Heart left ventricle (tissue), 16 donors: ENCODE measurements at places on chromosomes 6 and 20.

DNA sequence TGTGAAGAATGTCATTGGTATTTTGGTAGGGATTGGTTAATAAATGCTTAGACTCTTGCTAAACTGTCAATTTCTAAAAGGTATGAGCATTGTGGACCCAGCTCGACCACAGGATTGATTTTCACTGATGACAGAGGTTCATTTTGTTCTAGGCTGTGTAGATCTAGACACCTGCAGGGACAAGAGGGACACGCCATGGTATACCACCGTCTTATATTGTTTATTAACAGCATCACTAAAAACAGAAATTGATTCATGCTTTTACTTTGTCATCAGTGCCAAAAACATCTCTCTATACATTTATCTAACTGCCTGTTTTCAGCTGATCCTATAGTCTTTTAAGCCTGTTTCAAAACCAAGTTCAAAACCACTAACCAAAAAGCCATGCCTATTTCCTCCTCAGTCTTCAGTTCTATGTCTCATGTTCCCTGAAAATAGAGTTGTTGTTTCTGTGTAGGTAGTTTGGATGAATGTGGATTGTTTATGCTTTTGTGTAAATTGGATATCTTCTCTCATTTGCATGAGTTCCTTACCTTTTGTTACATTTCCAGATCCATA, 109.8 kb downstream of the JAG1 start:
- no peak for DNase-seq

- DNase-seq, result no peak
Observed at GRCh38 chr6:89161326-89162046, 15.6 kb downstream of the PM20D2 start.

- DNase-seq, result no peak
Observed at GRCh38 chr6:160192840-160193239, 65.8 kb downstream of the SLC22A2 start.

DNA sequence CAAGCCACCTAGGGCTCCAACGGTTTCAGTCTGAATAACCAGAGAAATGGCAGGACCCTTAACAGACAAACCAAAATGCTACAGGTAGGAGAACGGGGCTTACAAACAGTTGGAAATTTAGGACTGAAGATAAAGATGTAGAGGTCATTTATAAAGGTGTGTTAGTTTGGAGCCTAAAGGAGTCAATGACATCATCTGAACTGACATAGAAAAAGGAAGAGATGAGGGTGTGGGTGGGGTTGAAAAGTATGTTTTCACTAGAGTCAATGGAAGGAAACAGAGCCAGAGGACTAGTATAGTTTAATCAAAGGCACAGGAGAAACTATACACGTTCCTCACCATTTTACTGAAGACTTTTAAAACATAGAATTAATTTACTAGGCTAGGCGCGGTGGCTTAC, 71.0 kb upstream of the FOXO3 start:
- no peak for DNase-seq

DNA sequence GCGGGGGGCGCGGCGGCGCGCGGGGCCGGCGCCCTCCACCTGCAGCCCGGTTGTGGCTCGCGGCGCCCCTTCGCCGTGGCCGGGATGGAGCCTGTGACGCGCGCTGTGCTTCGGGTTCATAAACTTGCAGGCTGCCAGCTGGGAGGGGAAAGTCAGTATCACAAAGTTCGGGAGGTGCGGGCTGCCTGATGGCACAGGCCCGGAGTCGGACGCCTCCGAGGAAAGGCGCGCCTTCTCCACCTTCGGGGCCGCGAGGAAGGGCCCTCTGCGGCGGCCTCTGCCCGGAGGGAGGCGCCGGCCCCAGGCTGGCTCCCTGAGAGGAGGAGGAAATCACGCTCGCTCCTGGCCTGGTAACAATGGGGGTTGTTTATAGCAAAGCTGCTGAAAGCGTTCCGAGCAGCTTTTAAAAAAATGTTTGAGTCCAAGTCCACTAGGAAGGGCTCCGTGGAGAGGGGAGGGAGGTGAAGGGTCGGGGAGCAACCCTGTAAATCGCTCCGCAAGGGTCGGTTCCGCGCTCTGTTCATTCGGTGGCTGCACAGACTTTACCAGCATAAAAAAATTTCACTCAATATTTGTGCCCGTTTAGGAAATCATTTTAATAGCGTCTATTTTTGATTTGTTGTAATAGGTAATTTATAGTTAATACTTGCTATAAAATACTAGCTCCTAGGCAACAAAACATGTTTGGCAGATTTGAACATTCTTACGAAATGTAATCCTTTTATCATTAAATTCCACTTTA, 1.0 kb downstream of the AFDN start:
- DNase-seq, result peak; percentile 54

DNA sequence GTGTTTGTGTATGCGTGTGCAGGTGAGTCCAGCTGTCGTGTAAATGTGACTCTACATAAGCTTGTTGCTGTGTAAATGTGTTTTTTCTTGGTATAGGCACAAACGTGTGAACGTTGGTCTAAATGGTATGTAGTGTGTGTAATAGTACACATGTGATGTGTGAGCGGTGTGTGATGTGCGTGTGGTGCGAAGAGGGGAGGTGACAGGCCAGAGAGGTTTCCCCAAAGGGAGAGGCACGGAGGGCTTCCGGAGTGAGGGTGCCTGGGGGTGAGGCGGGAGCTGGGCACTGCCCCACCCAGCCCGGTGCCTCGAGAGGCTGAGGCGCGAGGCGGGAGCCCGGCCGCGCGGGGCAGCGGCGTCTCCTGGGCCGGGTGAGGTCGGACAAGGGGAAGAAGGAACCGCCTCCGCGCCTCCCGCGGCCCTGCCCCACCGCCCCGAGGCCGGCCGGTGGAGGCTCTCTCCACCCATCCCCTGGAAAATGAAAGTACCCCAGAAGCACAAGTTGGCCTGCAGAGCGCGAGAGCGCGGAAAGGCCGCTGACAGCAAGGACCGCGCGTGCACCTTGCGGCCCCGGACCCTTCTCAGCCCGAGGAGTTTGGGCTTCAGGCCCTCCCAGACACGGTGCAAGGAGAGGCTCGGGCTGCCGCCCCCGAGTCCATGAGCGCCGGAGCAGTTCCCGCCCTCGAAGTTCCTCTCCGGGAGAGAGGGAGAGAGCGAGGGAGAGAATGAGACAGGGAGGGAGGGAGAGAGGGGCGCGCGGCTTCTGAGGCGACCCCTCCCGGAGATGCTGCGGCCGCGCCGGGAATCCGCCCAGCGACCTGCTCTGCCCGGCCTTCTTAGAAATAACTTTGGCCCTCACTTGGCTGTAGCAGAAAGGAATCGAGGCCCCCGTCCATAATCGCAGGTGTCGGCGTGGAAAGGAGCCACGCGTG, 43.2 kb upstream of the OSTM1 start:
- peak; percentile 65 for DNase-seq

- DNase-seq, result no peak
Observed at GRCh38 chr6:37371154-37372083, 17.6 kb downstream of the RNF8 start.

DNA sequence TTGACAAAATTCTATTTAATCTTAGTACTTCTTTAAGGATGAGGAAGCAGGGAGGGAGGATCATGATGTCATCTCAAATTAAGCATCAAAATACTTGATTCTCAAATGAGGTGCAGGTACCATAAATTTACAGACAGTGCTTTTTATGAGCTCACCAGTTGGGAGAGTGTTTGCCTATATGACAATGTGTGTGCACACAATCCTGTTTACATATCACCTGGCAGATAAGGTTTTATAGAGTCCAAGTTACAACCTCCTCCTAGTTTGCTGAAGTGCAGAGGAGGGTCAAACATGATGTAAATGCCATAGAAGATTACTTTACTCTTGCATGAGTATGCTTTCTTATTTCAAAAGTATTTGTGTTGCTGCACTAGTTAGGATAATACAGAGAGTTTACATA, 6.4 kb downstream of the ATXN1 start:
- DNase-seq, result no peak
